ENCODE measurements at places on chromosomes 11 and 22. TPM values are rescaled to one million over a fixed set of nuclear protein-coding genes. Genes with fewer than 3 reads are reported as not detected.
A peak's percentile ranks its signal among the peaks of the same experiment; 100 is the strongest.

DNA sequence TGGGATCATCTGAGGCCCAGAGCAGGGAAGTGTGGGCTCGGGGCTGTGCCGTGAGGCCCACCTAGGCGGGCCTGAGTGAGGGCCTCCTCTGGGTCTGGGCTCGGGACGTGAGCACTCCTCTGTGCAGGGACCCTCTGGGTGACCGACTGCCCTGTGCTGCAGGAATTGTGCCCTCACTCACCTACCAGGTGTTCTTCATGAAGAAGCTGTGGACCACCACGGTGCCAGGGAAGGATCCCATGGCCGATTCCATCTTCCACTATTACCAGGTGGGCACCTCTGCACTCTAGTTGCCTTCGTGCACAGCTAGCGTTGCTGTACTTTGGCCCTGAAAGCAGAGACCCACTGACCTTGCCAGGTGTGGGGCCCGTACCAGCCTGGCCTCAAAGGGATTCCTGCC, 80.5 kb downstream of the MYO7A start:
- no peak for DNase-seq

- no peak for DNase-seq
Observed at GRCh38 chr11:68842427-68843051, 823 bp upstream of the CPT1A start.

- no peak for DNase-seq
Observed at GRCh38 chr11:113618360-113618759, 87.7 kb downstream of the TMPRSS5 start.

GRCh38 chr11:16799890-16800289, 61.4 kb downstream of the C11orf58 start:
- DNase-seq = no peak

DNA sequence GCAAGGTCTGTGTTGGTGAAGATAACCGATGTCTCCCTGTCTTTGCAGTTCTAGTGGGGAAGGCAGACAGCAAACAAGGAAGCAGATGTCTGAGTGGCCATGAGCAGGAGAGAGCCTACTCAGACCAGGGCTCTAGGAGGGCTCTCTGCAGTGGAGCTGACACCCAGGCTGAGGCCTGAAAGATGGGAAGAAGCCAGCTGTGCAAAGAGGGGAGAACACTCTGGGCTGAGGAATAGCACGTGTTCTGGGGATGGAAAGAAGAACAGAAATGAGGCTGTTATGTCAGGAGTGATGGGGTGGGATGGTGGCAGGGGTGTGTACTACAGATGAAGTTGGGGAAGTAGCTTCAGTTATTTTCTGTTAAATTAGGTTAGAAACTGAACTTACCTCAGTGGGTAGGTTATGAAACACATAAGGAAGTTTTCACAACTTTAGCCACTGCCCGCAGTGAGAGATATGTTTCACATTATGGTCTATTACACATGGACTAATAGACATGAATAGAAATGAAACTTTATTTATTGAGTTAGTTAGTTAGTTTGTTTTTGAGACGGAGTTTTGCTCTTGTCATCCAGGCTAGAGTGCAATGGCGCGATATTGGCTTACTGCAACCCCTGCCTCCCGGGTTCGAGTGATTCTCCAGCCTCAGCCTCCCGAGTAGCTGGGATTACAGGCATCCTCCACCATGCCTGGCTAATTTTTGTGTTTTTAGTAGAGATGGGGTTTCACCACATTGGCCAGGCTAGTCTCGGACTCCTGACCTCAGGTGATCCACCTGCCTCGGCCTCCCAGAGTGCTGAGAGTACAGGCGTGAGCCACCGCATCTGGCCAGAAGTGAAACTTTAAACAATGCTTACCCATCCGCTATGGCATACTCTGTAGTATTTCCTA, 7.8 kb downstream of the DCPS start:
- no peak for DNase-seq

DNA sequence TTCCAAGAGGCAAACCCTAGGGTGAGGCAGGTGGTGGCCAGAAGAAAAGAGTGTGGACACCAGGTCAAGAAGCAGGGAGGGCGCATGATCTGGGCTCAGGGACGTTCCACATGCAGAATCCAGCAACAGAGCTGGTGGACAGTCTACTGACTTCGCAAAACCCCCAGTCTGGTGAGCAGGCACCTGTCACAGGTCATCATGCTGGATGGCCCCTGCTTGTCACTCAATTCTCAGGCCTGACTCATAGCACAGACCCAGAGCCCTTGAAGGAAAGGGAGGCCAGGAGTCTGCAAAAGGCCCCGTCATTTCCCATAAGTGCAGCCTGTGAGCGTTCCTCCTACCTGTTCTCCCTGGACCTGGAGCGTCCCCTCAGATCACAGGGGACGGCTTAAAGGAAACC, 18.2 kb downstream of the APOL4 start:
- DNase-seq = no peak

- no peak for DNase-seq
Observed at GRCh38 chr11:130068546-130068985, 1.1 kb upstream of the APLP2 start.

DNA sequence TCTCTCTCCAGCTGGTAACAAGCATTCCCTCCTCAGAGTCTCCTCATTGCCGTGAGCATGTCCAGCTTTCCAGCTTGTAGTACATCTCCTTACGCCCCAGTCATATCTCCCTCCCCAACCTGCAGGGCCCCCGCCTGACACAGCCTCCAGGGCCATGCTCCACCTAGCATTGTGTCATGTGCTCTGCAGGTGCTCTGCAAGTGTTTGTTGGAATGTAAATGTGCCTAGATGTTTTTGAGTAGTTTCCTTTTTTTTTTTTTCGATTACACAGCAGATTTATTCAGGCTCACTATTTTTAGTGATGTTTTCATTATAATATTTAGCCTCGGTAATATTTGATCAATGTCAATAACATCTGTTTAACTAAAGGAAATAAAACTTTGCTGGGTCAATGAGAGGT, 82.5 kb downstream of the NCAM1 start:
- no peak for DNase-seq

DNA sequence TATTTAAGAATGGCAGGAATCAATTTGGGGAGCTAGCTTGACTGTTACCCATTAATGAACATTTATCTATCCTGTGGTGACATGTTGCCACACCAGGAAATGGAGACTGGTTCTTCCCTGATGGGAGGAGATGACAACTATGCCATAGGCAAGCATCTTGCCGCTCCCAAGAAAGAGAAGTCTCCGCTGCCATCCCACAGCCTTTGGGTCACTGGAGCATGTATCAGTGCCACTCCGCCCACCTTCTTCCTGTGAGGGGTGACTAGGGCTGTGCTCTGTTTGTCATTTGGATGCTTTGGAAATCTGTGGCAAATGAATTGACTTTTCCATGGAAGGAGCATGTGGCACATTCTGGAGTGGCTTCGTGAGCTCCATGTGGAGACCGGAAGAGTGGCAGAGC, 6.5 kb downstream of the STIP1 start:
- no peak for DNase-seq

DNA sequence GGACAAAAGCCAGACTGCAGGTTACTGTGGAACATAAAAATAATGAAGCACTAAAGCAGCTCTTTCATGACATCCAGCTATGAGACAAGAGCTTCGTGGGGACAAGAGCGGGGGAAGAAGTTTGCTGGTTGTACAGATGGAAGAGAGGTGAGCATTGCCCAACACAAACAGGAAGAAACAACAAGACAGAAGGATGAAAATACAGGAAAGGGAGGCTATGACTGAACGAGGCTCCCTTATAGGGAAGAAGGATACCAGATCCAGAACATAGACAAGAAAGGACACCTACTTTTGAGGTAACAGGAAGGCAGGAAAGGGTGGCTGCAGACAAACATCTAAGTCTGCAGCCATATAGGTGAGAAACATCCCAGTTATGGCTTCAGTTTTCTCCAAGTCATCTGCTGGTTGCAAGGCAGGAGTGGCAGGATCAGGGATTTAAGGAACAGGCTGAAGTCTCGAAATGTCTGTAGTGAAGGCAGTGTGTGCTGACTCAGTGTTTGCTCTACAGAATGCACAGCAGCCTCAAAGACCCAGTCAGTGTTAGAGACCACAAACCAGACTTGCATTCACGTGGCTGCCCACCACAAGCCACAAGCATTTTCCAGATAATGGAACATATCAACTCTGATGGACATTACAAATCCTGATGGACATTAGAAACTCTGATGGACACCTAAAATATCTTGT, 1.9 kb downstream of the CLTCL1 start:
- DNase-seq = peak; percentile 51

- no peak for DNase-seq
Observed at GRCh38 chr11:120629407-120630080, 118.0 kb downstream of the GRIK4 start.

DNA sequence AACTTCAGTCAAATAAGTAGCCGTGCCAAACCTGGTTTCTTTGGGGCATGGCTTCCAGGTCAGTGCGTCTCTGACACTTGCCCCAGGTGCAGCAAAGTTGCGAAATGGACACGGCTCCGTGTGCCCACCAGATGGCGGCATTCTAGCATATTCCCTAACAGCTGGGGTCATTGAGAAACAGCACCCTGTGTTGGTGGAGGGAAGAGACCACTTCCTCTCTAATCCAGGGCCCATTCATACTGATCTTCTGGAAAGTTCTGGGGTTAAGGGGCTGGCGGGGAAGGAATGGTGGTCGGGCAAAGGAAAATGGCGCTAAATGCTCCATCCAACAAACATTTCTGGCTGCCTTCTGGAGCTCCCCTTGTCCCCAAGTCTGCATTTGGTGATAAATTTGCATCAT, 141.2 kb upstream of the TIMP3 start:
- peak; percentile 43 for DNase-seq

GRCh38 chr11:75879737-75880136, 64.7 kb downstream of the UVRAG start:
- no peak for DNase-seq

- no peak for DNase-seq
Observed at GRCh38 chr22:21708960-21709359, 26.6 kb downstream of the YPEL1 start.

- DNase-seq = no peak
Observed at GRCh38 chr11:88363004-88363403, 25.5 kb upstream of the CTSC start.

DNA sequence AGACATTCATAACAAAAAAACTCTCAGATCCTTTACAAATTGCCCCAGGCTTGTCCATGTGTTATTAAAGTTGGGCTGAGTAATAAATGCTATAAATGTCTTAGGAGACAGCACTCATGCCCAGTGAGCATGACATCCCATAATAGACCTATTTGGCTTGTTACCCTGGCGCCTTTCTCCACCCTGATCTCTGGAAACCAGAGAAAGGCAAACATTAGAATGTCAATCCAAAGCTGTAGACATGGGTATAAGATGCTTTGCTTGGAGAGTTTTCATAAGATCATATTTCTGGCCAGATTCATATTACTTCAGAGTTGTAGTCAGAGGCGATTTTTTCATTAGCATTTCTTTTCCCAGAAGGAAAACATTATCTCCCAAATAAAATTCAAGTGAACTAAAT, 161.3 kb upstream of the UBASH3B start:
- peak; percentile 30 for DNase-seq

GRCh38 chr11:116030697-116031331, 526.6 kb upstream of the CADM1 start:
- DNase-seq = no peak

- DNase-seq = no peak
Observed at GRCh38 chr22:40202225-40202944, 24.7 kb downstream of the TNRC6B start.

DNA sequence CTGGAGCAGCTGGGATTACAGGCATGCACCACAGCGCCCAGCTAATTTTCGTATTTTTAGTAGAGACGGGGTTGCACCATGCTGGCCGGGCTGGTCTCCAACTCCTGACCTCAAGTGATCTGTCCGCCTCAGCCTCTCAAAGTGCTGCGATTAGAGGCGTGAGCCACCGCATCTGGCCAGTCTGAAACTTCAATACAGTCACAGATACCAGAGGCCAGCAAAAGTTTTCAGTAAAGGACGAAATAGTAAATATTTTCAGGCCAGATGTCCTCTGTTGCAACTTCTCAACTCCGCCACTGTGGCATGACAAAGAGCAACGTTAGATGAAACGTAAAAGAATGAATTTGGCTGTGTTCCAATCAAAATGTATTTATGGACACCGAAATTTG, 403.6 kb downstream of the MN1 start:
- no peak for DNase-seq

DNA sequence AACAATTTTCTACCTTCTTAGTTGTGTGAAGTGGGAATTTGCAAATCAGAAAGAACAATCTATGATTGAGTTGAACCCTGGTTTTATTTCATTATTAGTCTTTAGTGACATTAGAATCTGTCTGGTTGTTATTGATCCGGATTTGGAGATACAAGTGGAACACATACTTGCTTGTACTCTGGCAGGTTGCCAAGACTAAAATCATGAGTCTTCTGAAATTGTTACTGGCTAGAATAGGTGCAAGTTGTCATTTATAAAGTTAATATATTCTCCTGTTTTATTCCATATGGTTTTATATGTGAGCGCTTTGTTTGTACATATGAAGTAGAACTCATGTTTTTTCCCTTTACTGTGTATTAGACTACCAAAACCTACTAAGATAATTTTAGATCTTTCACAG, 23.0 kb downstream of the CCDC15 start:
- no peak for DNase-seq

DNA sequence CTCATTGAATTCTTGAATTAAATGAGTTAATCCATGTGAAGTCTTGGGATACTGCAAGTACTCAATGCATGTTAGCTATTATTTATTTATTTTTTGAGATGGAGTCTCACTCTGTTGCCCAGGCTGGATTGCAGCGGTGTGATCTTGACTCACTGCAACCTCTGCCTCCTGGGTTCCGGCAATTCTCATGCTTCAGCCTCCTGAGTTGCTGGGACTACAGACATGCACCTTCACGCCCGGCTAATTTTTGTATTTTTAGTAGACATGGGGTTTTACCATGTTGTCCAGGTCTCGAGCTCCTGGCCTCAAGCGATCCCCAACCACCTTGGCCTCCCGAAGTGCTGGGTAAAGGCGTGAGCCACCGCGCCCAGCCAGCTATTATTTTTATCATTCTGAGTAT, 9.4 kb downstream of the MMP7 start:
- no peak for DNase-seq

- no peak for DNase-seq
Observed at GRCh38 chr11:27976262-27976661, 131.7 kb downstream of the KIF18A start.

GRCh38 chr11:121489823-121490222, 37.1 kb upstream of the SORL1-AS1 start:
- DNase-seq = no peak

The HTR3A gene
- not detected for total RNA-seq

The PARVG gene
- not detected for total RNA-seq

The LRRC10B gene
- total RNA-seq = not detected

The FXYD2 gene
- total RNA-seq = not detected

The KCTD14 gene
- 0.17 TPM for total RNA-seq

The P2RY6 gene
- 0.49 TPM for total RNA-seq

The CALCB gene
- not detected for total RNA-seq

The TMEM132A gene
- 26.7 TPM for total RNA-seq

The SLC22A6 gene
- not detected for total RNA-seq

The SYVN1 gene
- total RNA-seq = 46.0 TPM

The GAL gene
- 12.5 TPM for total RNA-seq

The OSBPL5 gene
- total RNA-seq = 42.6 TPM

The POGLUT3 gene
- total RNA-seq = 21.9 TPM

The OR51E2 gene
- not detected for total RNA-seq

Measured in HFFc6 (cell line).